Cortex of kidney (tissue), 1 donor: ENCODE measurements at places on chromosomes 16 and 17.

- no peak for DNase-seq
Observed at GRCh38 chr16:19691161-19691711, 26.8 kb downstream of the KNOP1 start.

GRCh38 chr17:2453325-2453724 is 52.5 kb upstream of the MNT start:
- DNase-seq, result no peak

DNA sequence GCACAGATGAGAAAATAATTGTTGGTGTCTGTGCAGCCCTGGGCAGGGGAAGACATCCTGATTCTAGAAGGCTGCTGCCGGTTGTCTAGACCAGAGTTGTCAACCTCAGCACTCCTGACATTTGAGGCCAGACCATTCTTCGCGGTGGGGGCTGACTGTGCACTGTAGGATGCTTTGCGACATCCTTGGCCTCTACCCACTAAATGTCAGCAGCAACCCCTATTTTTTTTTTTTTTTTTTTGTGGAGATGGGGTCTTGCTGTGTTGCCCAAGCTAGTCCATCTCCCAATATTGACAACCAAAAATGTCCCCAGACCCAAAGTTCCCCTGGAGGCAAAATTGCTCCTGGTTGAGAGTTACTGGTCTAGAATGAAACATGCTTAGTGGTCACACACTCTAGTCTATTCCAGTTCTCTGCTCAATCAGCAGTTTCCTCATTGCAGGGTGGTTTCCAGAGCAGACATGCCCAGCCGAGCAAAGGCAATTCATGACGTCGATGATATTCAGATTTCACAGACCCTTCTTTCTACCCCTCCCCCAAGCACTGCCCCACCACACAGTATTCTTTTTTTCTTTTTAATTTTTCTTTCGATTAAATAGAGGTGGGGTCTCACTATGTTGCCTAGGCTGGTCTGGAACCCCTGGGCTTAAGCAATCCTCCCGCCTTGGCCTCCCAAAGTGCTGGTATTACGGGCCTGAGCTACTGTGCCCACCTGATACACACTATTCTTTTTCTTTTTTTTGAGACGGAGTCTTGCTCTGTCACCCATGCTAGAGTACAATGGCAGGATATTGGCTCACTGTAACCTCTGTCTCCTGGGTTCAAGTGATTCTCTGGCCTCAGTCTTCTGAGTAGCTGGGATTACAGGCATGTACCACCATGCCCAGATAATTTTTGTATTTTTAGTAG is 9.0 kb downstream of the C17orf99 start:
- DNase-seq, result no peak

DNA sequence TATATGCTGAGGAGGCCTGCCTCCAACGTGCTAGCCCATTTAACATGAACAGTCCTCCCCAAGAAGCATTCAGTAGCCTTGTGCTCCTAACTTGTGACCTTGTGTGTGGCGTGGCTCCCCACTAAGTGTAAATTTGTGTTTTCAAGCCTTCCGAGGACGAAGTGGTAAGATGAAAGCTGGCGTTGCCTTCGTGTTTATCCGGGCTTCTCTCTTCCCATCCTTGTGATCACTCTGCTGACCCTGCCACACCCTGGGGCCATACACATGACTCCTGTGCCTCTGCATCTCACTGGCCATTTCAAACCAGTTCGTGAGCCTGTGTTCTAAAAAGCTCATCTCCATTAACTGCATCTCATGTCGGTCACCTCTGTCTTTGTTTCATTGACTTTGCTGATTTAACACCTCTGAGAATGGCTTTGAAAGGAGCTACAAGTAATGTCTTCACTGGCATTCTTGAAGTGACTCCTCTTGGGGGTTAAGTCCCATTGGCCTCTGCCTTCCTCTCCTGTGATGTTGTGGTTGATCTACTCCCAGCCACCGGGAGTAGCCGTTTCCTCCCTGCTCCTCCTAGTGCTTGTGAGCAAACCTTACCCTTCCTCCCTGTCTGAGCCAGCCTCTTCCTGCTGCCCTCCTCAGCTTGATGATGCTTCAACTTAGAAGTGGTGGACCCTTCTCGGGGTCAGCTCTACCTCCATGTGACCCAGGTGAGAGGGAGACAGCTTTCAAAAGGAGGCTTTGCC is 27.4 kb upstream of the NAGLU start:
- DNase-seq, result no peak

- no peak for DNase-seq
Observed at GRCh38 chr17:14762736-14763479, 462.0 kb downstream of the HS3ST3B1 start.
